Epithelial cell of esophagus (primary cell): ENCODE measurements at places on chromosomes 1 and 21.

GRCh38 chr21:19228226-19228625 is 824.6 kb upstream of the TMPRSS15 start:
- no peak for DNase-seq

DNA sequence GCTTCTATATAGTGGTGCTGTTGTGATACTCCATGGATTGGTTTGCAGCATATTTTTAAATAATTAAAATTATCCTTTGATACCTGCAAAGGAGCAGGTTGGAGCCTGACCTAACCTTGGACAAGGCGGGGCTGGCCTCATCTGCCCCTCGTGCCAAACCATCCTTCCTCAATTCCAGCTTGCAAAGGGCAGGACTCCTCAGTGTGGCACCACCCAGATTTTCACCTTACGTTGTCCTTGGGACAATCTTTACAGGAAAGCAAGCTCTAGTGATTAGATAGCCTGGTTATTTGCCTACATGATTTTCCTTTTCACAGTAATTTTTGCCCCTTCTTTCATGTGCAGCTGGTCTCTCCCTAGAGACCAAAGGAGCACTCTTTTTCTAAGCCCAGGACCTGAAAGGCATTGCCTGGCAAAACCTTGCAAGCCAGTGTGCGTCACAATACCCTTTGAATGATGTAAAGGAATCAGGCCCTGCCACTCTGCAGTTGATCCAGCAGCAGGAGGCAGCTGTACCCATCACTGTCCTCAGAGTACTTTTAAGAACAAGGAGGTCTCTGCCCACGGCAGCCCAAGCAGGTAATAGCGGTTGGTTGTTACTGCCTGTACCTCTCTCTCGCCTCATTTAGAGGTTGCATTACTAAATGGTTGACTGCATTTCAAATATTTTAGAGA is 99.4 kb downstream of the ADSS2 start:
- no peak for DNase-seq

DNA sequence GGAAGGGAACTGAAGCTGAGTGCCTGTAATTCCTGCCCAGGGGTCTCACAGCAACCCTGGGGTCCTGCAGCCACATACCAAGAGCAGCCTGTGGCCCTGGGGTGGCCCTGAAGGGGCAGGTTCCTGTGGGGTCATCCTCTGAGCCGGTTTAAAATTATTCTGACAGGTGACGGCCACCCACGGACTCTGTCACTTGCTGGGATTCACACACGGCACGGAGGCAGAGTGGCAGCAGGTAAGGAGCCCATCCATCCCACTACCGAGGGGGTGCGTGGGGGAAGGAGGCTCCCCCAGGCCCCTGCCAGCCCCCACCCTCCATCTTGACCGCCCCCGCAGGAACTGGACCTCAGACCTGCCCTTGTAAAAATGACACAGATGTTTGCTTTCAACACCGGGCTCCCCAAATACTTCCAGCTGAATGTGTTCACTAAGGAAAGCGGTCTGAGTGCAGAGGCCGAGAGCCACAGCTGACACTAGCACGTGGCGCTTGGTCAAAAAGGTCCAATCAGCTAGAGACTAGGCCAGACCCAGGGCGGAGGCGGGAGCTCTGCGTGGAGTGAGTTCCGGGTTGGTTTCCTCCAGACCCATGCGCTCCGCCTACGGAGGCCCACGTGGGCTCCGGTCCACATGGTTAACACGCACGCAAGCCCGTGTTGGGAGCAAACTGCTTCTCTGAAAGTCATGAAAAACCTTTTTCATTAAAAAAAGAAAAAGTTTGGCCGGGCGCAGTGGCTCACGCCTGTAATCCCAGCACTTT is 10.0 kb downstream of the YBEY start:
- no peak for DNase-seq

- DNase-seq, result no peak
Observed at GRCh38 chr1:53344921-53345838, 17.3 kb upstream of the LRP8 start.

- peak; percentile 79 for DNase-seq
Observed at GRCh38 chr1:63746129-63746864, 27.5 kb upstream of the ROR1 start.
